Activated T-cell treated with anti-CD3 and anti-CD28 coated beads for 1 hour (primary cell): ENCODE measurements at places on chromosomes 12 and 14.

GRCh38 chr12:123681605-123682004 is 10.7 kb downstream of the TCTN2 start:
- no peak for DNase-seq

- no peak for DNase-seq
Observed at GRCh38 chr14:27995691-27996090, 770.9 kb upstream of the FOXG1 start.

DNA sequence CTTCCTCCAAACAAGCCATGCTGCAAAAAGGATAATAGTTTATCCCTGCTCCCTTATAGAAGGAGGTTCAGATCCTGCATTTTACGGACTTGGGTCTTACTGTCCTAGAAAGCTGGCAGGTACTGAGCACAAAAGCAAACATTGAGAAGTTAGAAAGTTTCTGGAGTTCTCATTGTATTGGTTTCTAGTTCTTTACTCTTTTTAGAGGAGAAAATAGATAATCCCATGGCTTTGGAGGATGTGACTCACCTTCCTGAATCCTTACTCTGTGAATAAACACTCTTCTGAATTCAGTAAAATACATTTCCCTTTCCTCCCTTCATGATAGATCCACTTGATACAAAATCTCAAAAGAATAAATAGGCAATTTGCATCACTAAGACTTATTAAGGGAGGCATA is 188.9 kb downstream of the NPAS3 start:
- DNase-seq: no peak

DNA sequence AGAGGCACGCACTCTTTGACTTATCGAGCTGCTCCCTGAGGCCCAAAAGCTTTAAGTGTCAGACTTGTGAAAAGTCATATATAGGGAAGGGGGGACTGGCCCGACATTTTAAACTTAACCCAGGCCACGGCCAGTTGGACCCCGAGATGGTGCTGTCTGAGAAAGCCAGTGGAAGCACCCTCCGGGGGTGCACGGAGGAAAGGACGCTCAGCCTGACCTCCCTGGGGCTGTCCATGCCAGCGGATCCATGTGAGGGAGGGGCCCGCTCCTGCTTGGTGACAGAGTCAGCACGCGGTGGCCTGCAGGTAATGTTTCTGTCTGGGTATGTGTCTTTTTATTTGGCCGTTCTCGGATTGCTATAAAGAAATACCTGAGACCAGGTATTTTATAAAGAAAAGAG is 7.0 kb downstream of the ZNF839 start:
- no peak for DNase-seq

DNA sequence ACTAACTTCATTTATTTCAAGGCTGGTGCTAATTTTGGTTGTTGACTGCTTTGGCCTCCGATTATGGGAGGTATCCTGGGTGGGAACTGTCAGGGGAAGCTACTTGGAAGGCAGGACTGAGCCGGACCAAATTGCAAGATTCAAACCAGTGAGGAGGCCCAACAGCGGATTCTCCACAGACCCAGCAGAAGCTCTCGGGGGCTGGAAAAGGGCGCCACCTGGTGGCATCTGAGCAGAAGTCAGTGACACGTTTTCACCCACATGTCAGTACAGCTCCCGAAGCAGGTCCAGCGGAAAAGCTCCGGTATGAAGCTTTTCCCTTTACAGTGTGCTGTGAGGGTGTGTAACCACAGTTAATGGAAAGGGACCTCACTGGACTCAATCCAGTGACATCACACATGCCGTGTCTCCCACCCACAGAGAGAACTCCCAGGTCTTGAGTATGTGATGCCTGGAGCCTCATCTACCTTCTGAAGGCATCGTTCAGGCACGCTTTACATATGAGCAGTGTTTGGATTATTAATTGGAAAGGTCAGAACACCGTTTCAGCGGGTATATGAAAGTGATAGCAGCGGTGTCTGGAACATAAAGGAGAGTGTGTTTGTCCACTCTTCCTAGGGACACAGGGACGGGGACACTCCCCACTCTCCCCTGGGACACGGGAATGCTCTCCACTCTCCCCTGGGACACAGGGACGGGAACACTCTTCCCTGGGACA is 3.6 kb upstream of the P2RX2 start:
- DNase-seq: peak; percentile 81
